ENCODE measurements at places on chromosomes 7 and 10.

GRCh38 chr7:41103331-41103730, 599.6 kb downstream of the INHBA start:
- DNase-seq = no peak

- no peak for DNase-seq
These were observed 49.5 kb downstream of the CHN2 start for GRCh38 chr7:29243910-29244655.

DNA sequence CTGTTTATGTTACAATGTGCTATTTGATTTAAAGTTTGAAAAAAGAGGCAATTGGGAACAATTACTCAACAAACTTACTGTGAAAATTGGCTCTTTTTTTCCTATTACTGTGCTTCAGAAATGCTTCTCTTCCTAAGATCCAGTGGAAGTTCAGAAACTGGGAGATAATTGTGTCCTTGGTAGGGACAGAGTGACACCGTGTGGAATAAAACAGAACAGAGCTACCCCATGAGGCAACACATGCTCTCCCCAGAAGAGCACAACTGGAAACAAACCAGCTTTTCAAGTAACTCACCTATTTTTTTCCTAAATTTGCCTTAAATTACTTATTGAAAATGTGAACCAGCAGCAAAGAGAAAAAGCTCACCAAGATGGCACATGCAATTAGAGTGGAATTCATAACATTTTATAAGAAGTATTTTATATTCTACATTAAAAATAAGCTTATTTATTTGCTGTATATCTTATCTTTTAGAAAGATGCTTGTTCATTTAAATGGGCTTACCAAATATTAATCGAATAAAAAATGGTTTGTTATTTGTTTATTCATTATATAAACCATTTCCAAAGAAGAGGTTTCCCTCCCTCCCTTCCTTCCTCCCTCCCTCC, 346.1 kb upstream of the ANKRD30A start:
- peak; percentile 46 for DNase-seq

DNA sequence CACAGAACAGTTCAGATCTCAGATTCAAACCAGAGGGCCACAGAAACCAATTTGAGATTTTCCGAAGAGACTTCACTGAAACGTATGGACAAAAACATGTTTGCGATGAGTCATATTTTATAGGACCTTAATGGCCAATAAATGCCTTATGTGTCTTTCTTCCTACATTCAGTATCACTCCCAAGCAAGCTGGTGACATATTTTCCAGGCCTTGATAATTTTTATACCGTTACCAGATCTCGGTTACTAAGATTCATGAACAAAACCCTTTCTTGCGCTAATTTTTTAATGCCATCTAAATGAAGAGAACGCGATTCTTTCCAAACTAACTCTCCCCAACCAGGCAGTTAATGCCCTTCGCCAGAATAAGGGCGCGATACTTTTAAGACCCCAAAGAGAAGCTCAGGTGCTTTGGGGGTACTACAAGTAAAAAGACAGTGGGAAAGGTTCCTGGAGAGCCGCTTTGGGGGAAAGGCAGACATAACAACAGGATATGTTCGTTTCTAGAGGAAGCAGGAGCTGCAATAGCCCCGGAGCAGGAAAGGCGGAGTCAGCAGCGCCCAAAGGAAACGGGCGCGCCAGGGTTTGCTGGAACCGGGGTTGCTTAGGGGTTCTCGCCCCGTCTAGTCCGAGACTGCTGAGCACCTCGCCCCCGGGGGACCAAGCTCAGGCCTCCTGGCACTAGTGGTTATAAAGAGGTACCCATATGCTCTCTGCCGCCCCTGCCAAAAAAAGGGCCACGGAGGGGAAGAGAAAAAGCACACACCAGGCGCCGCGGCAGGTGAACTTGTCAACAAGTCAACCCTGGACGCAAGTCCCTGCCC, 884 bp downstream of the ICA1 start:
- DNase-seq = peak; percentile 77

- DNase-seq = no peak
These were observed 171.5 kb upstream of the TCF7L2 start for GRCh38 chr10:112778579-112778978.

- no peak for DNase-seq
These were observed 271.0 kb downstream of the MTERF1 start for GRCh38 chr7:91609525-91609924.

All from NCI-H2081 (cell line).